ENCODE measurements at places on chromosomes 5 and 9.

- ATAC-seq = no peak
These were observed 97.1 kb downstream of the PJA2 start for GRCh38 chr5:109312695-109313094.

- ATAC-seq = no peak
These were observed 243.3 kb downstream of the ACTL7B start for GRCh38 chr9:108612513-108612912.

DNA sequence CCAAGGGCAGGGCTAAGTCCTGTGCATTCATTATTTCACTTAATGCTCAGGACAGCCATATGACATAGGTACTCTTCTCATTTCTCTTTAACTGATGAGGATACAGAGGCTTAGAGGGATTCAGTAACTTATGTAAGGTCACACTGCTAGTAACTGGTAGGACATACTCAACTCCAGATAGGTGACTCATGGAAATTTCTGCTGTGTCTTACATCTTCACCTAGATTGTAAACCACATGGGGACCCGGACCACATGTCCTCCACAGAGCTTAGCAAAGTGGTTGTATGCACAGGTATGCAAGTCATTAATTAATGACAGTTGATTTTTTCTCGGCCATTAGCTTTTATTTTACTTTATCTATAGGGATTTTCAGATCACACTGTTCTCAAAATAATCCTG lies 29.3 kb downstream of the SLC1A1 start:
- peak; percentile 13 for ATAC-seq

GRCh38 chr9:81370096-81370495 lies 319.3 kb downstream of the TLE1 start:
- no peak for ATAC-seq

- ATAC-seq = no peak
These were observed 512.9 kb downstream of the EFNA5 start for GRCh38 chr5:107157809-107158208.

- ATAC-seq = no peak
These were observed 113.4 kb downstream of the GADD45G start for GRCh38 chr9:89718176-89718575.
